ENCODE measurements at places on chromosomes 5 and 9. TPM values are rescaled to one million over a fixed set of nuclear protein-coding genes. Genes with fewer than 3 reads are reported as not detected.

The CDKN2B gene
- total RNA-seq: 0.06 TPM

The PCDHA1 gene
- total RNA-seq: 0.19 TPM

The CTXN3 gene
- total RNA-seq: 0.09 TPM

The ORM2 gene
- total RNA-seq: not detected

The ARRDC3 gene
- total RNA-seq: 79.3 TPM

The MSX2 gene
- 0.93 TPM for total RNA-seq

The NR4A3 gene
- 0.26 TPM for total RNA-seq

The SPATA31A3 gene
- total RNA-seq: not detected

The MELK gene
- total RNA-seq: 112 TPM

The SPARC gene
- total RNA-seq: 122 TPM

The PDE8B gene
- 4.3 TPM for total RNA-seq

The GFRA3 gene
- not detected for total RNA-seq

The TMEM252 gene
- total RNA-seq: not detected
